ENCODE measurements at places on chromosomes 6 and 20.

DNA sequence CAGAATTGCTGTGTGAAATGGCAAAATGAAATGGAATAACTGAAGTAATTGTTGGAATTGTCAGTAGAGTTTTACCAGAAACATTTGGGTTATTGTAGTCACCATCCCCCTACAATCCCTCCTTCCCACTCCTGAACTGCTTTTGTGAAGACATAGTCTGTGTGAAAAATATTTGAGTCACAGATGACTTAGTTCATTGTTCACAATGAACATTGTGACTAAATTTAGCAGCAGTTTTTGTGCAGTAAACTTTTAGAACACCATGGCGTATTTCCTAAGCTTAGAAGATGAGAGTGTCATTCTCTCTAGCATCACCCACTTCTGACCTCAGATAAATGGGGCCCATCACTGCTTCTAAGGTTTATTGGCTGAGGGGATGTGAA is 11.0 kb downstream of the OTOR start:
- DNase-seq, result no peak

GRCh38 chr6:138393871-138394783 is 9.9 kb upstream of the HEBP2 start:
- DNase-seq, result peak; percentile 50

DNA sequence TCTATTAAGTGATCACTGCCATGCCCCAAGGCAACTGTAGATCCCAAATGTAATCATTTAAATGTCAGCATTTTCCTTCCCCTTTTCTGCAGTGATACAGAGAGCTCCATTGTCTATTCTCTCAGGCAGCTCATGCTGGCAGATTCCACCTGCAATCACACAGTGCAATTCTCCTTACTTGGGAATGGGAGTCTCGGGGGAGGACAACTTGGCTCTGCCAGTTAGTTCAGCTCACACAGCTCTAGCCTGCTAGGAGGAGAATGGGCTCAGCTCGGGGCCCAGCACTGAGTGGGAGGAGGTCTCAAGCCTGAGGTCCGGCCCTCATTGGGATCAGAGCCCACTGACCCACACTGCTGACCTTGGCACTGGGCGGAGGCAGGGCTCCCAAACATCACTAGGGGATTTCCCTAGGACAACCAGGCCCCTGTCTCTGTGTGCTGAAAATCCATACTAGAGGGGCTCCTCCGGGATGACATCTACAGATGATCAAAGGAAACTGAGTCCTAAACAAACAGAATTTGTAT is 109.2 kb upstream of the ASF1A start:
- no peak for DNase-seq

GRCh38 chr20:48818481-48818987 is 9.3 kb downstream of the PREX1 start:
- no peak for DNase-seq

DNA sequence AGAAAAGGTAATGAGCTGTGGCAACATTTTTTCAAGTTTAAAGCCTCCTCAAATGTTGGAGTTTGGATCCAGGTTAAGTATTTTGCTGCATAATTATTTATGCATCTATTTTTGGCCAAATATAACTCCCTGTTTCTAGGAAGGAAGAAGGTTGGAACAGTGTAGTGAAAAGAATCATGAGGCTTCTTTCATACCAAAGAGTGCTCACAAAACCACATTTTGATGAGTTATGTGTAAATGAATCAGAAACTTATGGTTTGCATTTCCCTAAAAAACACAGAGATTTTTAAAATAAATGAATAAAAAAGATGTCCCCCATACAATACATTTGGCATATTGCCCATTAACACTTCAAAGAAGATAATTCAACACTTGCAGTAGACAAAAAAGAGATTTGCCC is 246.9 kb upstream of the PRDM1 start:
- no peak for DNase-seq

GRCh38 chr20:51750037-51750769 is 18.0 kb downstream of the ATP9A start:
- DNase-seq, result no peak

All from NAMALWA (cell line).